ENCODE measurements at places on chromosomes 3 and 15. TPM values are rescaled to one million over a fixed set of nuclear protein-coding genes. Genes with fewer than 3 reads are reported as not detected.
A peak's percentile ranks its signal among the peaks of the same experiment; 100 is the strongest.

DNA sequence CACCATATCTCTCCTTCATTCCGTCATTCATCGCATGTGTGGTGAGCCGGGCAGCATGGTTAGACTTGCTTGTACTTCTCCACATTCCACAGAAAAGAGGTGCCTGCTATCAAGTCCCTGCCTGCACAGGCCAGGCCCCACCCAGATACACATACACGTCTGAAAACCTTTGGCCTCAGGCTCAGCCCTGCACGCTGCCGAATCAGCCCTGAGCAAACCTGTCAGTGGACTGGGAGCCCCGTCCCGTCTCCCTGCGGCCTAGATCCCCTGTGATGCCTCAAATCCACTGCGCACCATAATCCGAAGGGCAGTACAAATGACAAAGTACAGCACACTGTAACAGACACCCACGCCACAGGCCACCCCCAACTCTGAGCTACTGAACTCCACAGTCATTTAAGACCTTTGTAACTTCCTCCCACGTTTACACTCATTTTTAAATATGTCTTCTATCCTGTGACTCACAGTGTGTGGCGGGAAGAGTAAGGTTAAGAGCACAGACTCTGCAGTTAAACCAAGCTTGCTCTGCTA, 67.1 kb downstream of the MB21D2 start:
- DNase-seq = no peak

COL6A5 gene
- not detected for total RNA-seq

GRCh38 chr3:136943436-136943835, 14.3 kb upstream of the IL20RB start:
- no peak for DNase-seq

NR2E3 gene
- 0.19 TPM for total RNA-seq

DNA sequence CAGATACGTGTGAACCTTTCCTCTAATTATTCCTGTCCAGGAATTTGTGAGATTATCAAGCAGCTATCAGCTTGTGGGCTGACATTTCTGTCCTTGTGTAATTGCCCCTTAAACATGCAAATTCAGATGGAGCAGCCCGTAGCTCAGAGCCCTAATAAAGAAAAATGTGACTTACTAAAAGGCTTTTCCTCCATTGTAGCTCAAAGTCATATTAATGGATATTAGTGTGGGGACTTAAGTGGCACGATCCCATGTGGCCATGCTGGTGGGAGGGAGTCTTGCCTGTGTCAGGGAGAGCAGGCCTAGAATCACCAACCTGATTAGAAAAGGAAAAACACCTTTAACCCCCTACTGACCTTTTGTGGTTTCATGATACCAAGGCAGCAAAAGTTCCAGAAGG, 399.2 kb downstream of the LRTM1 start:
- DNase-seq = no peak

DNA sequence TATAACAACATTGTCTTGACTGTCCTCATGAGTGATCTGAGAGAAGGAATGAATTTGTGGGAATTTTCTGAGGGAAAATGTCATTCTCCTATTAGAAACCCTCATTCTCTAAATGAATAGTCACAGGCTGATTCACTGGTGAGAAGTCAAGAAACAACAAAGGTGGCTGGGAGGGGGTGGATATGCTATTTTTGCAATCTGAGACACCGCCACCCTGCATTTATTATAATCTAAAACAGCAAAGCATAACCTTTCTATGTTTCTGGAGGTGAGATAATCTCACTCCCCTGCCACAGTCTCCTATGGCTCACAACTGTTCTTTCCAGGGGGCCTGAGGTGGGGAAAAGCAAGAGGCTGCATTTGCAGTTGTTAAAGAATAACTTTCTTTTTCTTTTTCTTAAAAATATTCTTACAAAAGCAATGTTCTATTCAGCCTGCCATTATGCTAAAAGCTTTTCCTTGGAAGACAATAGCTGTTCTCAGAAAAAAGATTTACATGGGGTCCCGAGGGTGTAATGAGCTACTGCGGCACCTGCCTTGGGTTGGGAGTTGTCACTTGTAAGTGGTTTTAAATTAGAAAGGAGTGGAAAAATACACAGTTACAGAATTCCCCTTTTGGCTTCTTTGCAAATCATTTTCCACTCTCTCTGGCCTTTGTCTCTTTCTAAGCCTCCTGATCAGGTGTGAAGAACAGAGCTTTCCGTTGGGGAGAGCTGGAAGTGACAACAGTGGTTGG, 220.9 kb downstream of the AGBL1 start:
- no peak for DNase-seq

- no peak for DNase-seq
These were observed 13.3 kb upstream of the RBP1 start for GRCh38 chr3:139552632-139553365.

TMCO5A gene
- total RNA-seq = not detected

DNA sequence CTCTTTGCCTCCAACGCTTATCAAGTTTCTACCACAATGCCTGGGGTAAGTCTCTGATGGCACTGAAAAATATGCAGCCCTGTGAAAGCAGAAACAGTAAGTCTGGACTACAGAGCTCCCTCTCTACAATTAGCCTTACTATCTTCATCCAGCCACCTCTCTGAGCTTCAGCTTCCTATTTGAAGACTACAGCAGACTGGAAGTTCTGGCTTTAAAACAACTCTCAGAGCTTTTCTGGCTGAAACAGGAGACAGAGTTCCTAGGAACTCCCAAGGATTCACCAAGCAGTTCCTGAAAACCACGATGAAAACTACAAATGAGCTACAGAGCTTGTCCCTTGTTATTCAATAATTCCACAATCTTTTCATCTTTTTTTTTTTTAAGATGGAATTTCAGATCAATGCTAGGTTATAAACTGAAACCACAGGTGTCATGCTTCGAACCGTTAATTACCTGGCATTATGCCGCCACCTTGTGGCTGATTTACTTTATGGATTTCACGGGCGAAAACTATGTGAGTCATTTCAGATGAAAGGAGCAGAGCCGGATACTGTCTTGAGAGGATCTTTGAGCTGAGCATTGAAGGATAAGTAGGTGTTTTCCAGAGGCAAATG, 3.9 kb downstream of the CRYGS start:
- no peak for DNase-seq

TGM4 gene
- not detected for total RNA-seq

DNA sequence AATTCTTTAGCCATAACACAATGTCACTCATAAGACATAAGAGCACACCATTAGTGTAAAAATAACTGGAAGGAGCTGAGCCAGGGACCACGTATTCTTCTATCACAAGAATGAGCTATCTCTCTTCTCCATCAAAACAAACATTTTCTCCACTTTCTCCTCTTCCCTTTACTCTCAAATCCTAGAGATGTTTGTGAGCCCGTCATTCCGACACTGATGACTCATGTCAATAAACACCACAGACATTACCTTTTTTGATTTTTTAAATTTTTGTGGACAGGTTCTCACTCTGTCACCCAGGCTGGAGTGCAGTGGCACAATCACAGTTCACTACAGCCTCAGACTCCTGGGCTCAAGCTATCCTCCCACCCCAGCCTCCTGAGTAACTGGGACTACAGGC, 86.6 kb downstream of the MEX3B start:
- no peak for DNase-seq

- DNase-seq = no peak
These were observed 17.9 kb upstream of the GRIP2 start for GRCh38 chr3:14558029-14558428.

GRCh38 chr15:100930306-100930848, 11.2 kb downstream of the LRRK1 start:
- DNase-seq = no peak

ITIH3 gene
- total RNA-seq = 16.1 TPM

CCDC50 gene
- total RNA-seq = 81.7 TPM

- DNase-seq = no peak
These were observed 1.2 kb downstream of the KIF23 start for GRCh38 chr15:69415381-69415780.

CYP1A2 gene
- not detected for total RNA-seq

TNFSF10 gene
- 18.7 TPM for total RNA-seq

DNA sequence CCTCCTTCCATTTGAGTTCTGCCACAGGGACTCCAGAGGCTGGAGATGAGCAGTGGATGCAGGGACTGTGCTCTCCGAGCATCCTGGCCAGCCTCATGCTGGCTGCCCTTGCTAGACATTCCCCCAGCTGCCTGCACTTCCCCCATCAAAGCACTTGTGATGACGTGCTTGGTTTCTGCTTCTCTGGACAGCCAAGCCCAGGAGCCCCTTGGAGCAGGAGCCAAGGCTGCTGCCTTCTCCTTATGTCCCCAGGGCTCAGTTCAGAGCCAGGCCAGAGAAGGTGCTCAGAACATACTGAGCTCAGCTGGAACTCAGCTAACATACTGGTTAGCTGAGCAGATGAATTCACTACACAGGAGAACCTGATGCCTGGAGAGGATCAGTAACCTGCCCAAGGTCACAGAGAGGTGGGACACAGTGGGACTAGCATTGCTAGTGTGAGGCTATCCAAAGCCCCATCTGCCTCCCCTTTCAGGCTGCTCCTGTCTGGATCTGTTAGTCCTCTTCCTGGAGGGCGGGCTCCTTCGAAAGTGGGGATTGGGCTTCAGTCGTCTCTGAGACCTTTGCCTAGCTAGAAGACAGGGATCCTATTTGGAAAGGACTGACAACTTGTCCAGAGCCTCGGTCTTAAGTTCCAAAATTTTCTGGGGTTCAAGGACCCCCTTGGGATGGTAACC, 4.3 kb downstream of the PCBP4 start:
- no peak for DNase-seq

- DNase-seq = no peak
These were observed 2.8 kb downstream of the EFHB start for GRCh38 chr3:19931180-19931692.

DNA sequence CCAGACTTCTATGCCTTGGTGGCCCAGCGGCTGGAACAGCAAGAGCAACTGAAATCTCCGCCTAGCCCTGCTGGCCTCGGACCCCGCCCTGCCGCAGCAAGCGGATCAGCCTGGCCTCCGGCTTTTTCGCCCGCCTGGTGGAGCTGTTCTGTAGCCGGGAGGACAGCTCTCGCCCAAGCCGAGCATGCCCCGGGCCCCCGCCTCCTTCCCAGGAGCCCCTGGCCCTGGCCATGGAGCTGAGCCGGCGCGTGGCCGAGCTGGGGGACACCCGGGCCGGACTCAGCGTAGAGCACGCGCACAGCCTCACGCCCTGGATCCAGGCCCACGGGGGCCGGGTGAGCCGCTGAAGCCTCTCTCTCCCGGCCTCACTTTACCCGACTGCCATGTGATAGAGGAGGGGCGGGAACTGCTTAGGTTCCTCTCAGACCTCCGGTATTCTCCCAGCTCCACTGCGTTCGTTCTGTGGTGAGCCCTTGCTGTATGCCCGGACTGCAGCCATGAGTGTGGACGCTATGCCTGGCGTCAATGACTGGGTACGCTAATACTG, 24.1 kb upstream of the MRPL3 start:
- peak; percentile 85 for DNase-seq

GRCh38 chr3:29408676-29409075, 127.8 kb downstream of the RBMS3 start:
- DNase-seq = no peak

KLHL25 gene
- 10.3 TPM for total RNA-seq

ITGA11 gene
- total RNA-seq = 23.1 TPM

CHRFAM7A gene
- total RNA-seq = 5.1 TPM

DNA sequence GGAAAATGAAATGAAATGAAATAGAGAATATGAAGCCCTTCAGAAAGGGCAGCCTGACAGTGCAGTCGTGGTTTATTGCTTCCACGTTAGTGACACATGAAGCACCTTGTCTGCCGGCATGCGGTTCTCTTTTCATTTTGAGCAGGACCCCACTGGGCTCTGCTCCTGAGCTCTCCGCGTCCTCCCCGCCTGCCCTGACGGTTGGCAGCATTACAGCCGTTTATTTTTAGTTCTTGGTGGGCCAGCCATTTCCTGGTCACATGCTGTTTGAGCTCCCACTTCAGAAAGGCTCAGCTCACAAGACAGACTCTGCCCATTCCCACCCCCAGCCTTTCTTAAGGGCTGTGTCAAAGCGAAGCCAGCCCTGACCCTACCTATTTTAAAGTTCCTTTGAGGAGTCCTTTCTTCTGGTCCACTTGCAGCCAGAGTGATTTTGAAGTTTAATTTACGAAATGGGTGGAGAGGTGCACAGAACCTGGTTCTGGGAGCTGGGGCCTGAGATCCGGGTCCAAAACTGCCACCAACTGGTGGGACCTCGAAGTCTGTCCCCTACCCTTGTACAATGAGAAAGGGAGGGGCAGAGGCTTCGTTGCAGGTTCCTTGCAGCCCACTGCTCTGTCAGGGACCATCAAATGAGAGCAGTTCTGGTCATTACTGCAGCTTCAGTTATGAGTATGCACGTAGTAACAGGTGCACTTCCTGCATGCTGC, 60.1 kb downstream of the MGLL start:
- peak; percentile 68 for DNase-seq

RYR3 gene
- 9.9 TPM for total RNA-seq

ADPRH gene
- 15.3 TPM for total RNA-seq

DNA sequence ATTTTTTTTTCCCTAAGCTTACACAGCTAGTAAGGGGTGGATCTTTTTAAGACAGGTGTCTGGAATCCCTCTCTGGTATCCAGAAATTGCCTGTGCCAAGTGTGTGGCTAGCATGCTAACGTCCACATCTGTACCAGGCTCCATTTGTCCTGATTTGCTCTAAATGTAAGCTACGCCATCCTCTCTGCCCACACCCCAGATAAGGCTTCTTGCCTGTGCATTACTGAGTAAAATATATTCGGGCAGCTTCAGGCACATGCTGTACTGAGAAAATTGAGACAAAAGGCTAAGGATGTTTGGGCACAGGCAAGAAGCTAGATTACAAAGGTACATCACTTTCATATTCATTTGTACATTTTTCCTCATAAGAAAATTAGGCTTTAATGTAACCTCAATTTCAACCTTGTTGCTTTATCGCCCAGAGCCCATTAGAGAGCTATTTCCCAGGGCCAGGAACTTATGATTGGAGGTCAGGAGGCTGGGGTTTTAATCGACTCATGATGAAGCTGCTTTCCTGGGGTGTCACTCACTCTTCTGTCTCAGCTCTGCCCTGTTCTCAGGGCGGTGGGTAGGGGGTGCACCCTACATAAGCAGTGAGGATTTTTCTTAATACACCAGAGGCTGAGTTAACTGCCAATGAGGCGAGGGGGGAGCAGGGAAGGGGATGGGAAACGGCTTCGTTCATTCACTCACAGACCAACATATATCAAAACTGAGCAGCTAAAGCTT, 106.3 kb downstream of the RORA start:
- DNase-seq = no peak

ESYT3 gene
- total RNA-seq = 0.43 TPM

GRCh38 chr15:41048852-41049251, 67.2 kb downstream of the INO80 start:
- no peak for DNase-seq

DNA sequence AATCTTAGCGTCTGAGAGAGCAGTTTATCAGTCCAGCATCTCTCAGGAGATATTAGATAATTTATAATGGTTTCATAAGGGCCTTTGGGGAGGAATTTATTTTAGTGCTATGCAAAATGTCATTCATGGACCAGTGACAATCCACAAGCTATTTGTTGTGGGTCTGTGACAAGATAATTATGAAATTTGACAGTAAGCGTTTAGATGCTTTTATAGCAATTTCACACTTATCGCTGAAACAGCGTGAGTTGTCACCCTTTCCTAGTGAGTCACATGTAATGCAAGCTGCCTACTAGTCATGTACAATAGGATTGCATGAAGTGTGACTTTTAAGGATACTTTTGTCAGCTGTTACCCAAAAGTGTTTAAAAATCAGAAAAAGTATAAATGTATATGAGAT, 315.6 kb upstream of the THBS1 start:
- no peak for DNase-seq

Measured in posterior vena cava (tissue), 2 donors.